ENCODE measurements at places on chromosomes 6 and 20.

GRCh38 chr6:13614126-13614925 is 809 bp upstream of the NOL7 start:
- no peak for DNase-seq

GRCh38 chr6:31419842-31420241 is 16.4 kb downstream of the MICA start:
- no peak for DNase-seq

- DNase-seq: no peak
Measured at GRCh38 chr20:35465976-35466375, 10.6 kb downstream of the CEP250 start.

DNA sequence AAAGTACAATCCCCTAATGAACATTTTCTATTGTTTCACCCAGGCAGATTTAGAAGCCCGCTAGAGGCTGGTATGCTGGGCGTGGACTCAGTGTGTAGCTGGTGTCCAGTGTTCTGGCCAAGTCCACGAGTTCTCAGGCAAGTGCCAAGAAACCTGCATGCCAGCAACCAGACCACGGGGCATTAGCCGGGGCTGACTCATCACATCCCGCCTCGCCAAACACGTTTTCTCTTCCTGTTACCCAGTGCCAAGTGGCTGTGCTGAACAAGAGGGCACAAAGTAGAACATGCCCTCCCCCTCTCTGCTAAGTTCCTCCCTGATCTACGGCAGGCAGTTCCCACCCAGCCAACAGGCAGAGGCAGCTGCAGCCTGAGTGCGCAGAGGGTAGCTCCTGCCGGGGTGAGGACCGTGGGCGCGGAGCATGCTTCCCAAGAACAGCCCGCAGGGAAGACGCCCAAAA is 29.6 kb downstream of the RAMACL start:
- DNase-seq: no peak

- DNase-seq: no peak
Measured at GRCh38 chr6:142861711-142862110, 83.3 kb downstream of the HIVEP2 start.

DNA sequence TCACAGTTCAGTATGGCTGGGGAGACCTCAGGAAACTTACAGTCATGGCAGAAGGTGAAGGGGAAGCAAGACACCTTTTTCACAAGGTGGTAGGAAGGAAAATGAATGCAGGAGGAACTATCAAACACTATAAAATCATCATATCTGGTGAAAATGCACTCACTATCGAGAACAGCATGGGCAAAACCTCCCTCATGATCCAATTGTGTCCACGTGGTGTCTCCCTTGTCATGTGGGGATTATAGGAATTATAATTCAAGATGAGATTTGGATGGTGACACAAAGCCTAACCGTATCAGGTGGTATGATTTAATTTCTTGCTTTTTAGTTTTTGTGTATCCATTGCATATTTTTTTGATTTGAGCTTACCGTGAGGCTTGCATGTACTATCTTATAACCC is 133.2 kb upstream of the SYNCRIP start:
- DNase-seq: no peak

- DNase-seq: no peak
Measured at GRCh38 chr20:31666258-31667042, 28.7 kb downstream of the COX4I2 start.

DNA sequence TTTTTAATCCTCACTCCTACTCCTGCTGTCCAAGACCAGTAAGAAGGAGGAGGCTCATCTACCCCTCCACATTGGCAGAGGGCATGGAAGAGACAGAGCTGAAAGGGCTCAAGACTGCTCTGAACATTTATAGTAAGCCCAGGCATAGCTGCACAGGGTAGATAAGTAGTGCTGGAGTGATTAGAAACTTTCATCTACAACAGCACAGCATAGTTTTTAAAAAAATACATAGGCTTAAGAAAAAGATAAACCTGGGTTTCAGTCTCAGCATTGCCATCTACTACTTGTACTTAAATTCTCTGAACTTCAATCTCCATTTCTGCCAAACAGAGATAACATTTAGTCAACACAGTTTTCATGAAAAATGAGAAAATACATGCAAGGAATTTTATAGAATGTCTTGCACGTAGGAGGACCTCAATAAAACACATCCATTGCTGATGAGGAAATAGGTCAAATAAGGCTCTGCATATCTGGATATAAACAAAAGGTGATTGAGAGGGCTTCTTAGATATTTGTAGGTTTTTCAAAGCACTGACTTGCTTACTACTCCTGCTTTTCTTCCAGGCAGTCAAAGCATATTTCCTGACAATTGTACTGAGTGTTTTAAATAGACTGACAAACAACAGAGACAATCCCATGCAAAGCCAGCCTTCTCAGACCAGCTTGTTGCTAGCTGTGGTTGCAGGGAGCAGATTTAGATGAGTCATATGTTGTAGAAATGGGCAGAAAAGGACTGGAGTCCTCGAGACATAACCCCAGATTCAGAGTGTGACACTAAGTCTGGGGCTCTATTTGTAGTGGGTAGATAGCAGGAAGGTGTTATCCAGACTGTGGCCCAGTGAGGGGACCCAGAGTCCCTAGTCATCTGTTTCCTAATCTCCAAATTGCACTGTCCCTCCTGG is 107.4 kb upstream of the TAB2 start:
- no peak for DNase-seq

DNA sequence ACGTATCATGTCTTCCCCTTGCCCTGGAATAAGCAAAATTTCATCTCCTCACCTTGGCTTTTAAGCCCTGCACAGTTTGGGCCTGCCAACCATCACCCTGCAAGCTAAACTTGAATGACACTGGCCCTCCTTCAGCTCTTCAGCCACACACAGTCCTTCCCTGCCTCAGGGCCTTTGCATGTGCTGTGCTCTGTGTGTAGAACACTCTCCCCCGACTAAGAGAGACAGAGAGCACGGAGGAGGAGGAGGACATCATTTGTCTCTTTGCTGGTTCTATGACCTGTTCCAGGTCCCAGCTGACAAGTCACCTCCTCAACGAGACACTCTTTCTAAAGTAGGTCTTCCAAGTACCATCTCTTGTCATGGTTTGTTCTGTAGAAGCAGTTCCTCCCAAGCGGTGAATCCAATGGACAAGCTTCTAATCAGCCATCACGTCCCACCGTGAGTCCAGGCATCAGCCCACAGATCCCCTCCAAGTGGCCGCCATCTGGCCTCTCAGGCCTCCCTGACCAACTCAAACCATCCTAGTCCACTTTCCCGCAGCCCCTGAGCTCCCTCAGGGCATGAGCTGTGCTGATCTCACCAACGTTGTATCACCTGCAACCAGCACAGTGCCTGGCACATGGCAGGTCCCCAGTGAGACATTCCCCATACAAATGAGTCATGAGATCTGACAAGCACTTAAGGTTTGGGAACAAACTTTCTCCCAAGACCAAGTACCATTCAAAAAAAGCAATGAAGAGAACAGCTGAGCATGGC is 30.5 kb downstream of the NFATC2 start:
- no peak for DNase-seq

- no peak for DNase-seq
Measured at GRCh38 chr6:120348926-120349325, 985.4 kb downstream of the TBC1D32 start.

DNA sequence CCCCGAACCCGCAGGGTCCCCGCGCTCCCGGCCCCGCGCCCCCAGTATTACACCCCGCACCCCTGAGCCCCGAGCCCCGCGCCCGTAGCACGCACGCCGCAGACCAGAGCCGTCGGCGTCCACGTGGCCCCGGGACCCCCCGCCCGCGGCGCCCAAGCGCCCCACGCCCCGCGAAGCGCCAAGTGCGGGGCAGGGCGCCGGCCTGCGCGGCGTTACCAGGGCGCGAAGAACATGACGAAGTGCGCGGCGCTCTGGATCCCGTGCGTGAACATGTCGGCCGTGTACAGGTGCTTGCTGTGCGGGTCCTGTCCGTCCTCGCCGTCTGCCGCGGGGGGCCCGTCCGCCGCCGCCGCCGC is 312 bp downstream of the TXNDC5 start:
- DNase-seq: no peak

GRCh38 chr20:62743777-62744317 is 35.2 kb downstream of the NTSR1 start:
- no peak for DNase-seq

DNA sequence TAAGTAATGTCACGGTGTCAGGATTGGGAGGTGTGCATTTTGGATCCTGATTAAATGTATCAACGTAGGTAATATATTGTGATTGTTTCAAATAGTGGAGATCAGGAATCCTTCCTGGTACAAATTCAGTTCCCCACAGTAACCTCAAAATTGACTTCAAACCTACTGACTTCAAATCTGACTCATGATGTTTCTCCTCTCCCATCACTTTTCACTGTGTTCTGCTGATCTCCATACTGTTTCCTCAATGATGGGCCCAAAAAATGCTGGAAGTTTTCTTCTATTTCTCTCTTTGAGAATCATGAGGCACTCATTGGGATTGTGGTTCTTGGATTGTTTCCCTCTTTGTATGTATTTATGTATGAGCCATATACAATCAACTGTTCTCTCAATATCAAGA is 35.9 kb downstream of the LAMA2 start:
- DNase-seq: no peak

DNA sequence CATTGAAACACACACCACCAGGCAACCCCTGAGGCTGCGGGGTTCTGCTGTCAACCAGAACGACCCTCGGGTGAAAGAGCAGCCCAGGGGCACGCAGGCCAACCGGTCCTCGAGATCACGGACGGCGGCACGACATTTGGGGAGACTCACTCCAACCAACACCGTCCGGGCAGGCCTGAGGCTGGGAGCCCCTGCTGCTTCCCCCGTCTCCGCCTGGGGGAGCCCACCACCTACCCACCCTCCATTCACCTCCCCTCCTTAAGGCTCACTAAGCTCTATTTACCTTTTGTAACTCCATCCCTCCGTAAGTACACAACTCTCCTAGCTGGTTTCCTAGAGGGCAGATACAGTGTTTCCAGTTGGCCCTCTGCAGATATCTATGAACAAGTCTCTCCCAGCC is 971.3 kb upstream of the DEFB115 start:
- DNase-seq: no peak
